ENCODE measurements at places on chromosomes 3 and 15. TPM values are rescaled to one million over a fixed set of nuclear protein-coding genes. Genes with fewer than 3 reads are reported as not detected.

GRCh38 chr3:14991818-14992612 is 44.6 kb downstream of the NR2C2 start:
- no peak overlapping the region for H3K27ac ChIP-seq
- no peak overlapping the region for H3K4me3 ChIP-seq
- peaks cover 11% of the 10 kb centered on the region for H3K4me1 ChIP-seq

DNA sequence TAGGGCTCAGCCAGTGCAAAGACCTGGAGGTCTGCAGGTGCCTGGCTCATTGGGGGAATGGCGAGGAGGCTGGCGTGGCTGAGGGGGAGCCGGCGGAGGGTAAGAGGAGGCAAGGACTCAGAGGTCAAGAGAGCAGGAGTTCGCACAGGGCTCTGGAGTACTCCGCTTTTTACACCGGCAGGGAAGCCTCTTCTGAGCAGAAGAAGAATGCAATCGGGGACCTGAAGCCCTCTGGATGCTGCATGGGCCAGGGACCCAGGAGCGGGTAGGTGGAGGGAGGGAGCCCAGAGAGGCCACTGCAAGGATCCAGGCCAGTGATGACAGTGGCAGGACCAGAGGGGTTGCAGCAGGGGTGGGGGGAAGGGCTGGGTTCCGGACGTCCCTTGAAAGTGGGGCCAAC is 70.4 kb upstream of the TAMM41 start:
- H3K36me3 ChIP-seq, result no peaks in the 10 kb centered on the region
- H3K4me3 ChIP-seq, result no peak overlapping the region
- no peak for DNase-seq
- no peak overlapping the region for H3K27ac ChIP-seq

Gene MYRIP
- total RNA-seq, result 0.44 TPM

DNA sequence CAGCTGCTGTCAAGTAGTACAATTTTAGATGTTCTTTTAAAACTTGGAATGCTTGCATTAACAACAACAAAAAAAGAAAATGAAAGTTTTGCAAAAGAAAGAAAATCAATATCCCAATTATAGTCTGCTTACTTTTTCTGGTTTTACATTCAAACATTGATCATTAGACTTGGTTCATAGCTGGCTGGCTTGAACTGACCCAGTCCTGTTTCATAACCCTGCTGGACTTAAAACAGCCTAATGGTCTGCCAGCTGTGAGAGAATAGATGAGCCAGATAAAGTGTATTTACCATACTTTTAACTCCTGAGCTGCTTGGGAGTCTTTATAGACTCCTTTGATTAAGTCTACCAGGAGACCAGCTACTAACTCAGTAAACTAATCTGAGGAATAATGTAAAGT is 59.2 kb downstream of the PIAS1 start:
- no peak overlapping the region for H3K27ac ChIP-seq
- no peaks in the 10 kb centered on the region for H3K27me3 ChIP-seq
- H3K4me1 ChIP-seq, result no peaks in the 10 kb centered on the region
- no peaks in the 10 kb centered on the region for H3K36me3 ChIP-seq

GRCh38 chr15:27342991-27343390 is 372.0 kb downstream of the GABRG3 start:
- H3K4me3 ChIP-seq, result no peak overlapping the region
- H3K27ac ChIP-seq, result no peak overlapping the region
- H3K4me1 ChIP-seq, result no peaks in the 10 kb centered on the region
- no peaks in the 10 kb centered on the region for H3K36me3 ChIP-seq

GRCh38 chr3:139518926-139519842 is 20.4 kb downstream of the RBP1 start:
- H3K27me3 ChIP-seq, result no peaks in the 10 kb centered on the region
- DNase-seq, result no peak
- no peak overlapping the region for H3K27ac ChIP-seq
- H3K36me3 ChIP-seq, result peaks cover 3% of the 10 kb centered on the region
- peaks cover 19% of the 10 kb centered on the region for H3K4me1 ChIP-seq

GRCh38 chr3:126558336-126559071 is at the start of gene C3orf22:
TSS of gene C3orf22 (minus strand) at chr3:126558932. CDS start at chr3:126553390, 5,542 bp downstream.
- H3K27me3 ChIP-seq, result 0 out of 2 replicates have a peak, but pooled peaks cover 6% of the 10 kb centered on the region
- no peak for DNase-seq
- H3K4me3 ChIP-seq, result no peak within 1 kb of the TSS
- no peak within 1 kb of the TSS for H3K27ac ChIP-seq
- no peaks in the 10 kb centered on the region for H3K4me1 ChIP-seq
- no peaks in the 10 kb centered on the region for H3K36me3 ChIP-seq

DNA sequence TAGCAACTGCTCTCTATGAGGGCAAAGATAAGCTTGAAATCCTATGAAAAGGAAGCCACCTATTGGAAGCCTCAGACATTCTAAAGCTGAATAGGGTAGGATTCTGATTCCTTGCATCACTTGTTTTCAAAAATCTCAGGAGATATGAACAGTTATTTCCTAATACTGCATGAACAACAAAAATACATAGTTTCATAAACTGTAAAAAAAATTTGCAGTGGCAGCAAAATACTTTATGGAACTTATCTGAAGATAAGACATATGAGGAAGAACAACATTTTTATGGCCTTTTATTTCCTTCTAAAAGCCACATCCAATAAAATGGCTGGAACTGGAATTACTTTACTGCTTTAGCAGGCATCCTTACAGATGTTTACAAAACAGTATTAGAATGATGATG is 29.9 kb downstream of the AP3S2 start:
- no peaks in the 10 kb centered on the region for H3K4me1 ChIP-seq
- H3K27me3 ChIP-seq, result no peaks in the 10 kb centered on the region
- no peak overlapping the region for H3K27ac ChIP-seq

Gene CCNB2
- 88.7 TPM for total RNA-seq

DNA sequence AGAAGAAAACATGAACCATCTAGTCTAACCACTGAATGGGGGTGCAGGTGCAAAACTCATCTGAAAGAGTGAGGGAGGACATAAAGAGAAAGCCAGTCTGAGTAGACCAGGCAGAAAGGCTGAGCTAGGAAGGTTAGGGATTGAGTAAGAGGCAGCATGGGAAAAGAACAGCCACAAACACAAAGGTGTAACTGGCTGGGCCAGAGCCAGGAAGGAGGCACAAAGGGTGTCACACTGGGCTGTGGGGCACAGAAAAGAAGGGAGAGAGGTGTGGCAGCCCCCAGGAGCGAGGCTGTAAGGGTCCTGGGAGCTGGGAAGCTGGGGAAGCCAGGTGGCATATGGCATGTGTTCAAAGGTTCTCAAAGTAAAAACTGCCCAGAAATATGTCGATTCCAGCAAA is 18.7 kb downstream of the IGSF11 start:
- no peak overlapping the region for H3K27ac ChIP-seq
- H3K27me3 ChIP-seq, result peaks cover 76% of the 10 kb centered on the region
- H3K36me3 ChIP-seq, result no peaks in the 10 kb centered on the region
- no peaks in the 10 kb centered on the region for H3K4me1 ChIP-seq

DNA sequence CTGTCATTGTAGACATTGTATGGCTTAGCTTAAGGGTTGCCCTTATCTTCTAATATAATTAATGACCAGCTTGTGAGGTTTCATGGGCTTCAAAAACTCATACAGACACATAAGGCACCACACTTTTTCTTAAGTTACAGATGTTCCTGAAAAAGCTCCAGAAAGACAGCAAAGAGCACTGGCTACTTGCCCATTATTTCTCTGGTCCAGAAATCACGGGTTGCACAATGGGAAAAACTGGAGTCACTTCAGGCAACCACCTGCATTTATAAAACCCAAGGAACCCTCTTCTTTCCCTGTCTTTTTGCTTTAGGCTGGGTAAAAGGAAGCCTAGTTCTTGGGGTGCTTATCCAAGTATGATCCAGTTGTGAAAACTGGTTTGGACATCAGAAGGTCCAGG is 2.3 kb upstream of the COL6A6 start:
- H3K36me3 ChIP-seq, result no peaks in the 10 kb centered on the region
- no peak overlapping the region for H3K27ac ChIP-seq
- no peak overlapping the region for H3K4me3 ChIP-seq
- peaks cover 57% of the 10 kb centered on the region for H3K27me3 ChIP-seq

Gene SERINC4
- 0.12 TPM for total RNA-seq

Gene LAMB2
- 213 TPM for total RNA-seq

- H3K4me3 ChIP-seq, result no peak overlapping the region
- DNase-seq, result no peak
- no peaks in the 10 kb centered on the region for H3K27me3 ChIP-seq
- H3K27ac ChIP-seq, result no peak overlapping the region
Observed at GRCh38 chr3:189941125-189941524, 179.6 kb downstream of the P3H2 start.

DNA sequence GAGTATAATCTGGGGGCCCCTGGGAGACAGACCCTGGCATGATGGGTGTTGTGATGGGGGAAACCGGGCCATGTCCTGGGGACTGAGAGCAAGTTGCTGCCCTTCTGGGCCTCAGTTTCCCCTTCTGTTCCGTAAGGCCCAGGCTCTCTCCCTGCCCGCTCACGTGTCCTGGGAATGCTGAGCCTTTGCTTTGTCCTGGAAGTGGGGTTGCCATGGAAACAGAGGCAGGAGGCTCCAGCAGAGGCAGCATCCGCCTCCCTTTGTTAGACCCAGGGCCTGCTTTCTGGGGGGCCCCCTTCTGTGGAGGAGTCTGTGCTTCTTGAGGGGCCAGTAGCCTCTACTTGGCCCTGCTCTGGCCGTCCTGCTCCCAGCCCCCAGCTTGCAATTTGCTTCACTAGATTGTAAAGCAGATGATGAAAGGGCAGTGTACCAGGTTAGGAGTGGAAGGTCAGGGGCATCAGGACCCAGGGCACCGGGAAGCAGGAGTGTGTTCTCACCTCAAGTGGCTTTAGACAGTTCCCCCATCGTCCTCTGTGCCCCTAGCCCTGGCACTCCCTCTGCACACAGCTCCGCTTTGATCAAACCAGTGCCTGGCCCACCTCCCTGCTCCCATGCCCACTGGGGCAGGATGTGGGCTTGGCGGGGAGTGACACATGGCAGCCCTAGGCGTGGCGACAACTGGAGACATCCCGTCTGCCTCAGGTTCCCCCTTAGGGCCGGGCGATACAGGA is 105.6 kb downstream of the FBLN2 start:
- no peak for DNase-seq
- H3K4me1 ChIP-seq, result peaks cover 4% of the 10 kb centered on the region
- no peaks in the 10 kb centered on the region for H3K36me3 ChIP-seq
- no peak overlapping the region for H3K27ac ChIP-seq

Gene PXYLP1
- total RNA-seq, result 15.3 TPM

Gene AGBL1
- total RNA-seq, result not detected

DNA sequence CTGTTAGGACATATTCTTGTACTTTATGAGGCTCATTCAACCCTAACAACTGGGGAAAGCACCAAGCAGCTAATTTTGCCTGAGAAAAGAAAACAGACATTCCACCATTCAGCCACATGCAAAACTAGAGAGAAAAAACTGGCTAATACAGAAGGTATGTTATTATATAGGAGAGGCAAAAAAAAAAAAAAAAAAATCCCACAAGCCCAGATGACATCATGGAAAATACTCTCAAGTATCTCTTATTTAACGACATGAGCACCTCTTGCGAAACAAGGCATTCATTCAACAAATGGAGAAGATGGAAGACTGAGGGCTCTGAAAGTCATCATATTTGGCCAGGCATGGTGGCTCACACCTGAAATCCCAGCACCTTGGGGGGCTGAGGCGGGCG is 61.5 kb downstream of the PRICKLE2 start:
- peaks cover 43% of the 10 kb centered on the region for H3K27me3 ChIP-seq
- H3K27ac ChIP-seq, result no peak overlapping the region
- no peak overlapping the region for H3K4me3 ChIP-seq

Gene PRR20G
- total RNA-seq, result 0.30 TPM

Gene ZDHHC23
- 22.8 TPM for total RNA-seq

All from HCT116 (cell line).